Neuronal stem cell (in vitro differentiated cells): ENCODE measurements at places on chromosomes 12 and 14.

DNA sequence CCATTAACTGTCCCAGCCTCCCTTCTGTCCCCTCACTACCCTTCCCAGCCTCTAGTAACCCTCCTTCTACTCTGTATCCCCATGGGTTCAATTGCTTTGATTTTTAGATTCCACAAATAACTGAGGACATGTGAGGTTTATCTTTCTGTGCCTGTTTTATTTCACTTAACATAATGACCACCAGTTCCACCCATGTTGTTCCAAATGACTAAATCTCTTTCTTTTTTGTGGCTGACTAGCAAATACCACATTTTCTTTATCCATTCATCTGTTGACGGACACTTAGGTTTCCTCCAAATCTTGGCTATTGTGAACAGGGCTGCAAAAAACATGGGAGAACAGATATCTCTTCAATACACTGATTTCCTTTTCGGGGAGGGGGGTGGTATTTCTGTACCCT is 65.7 kb downstream of the PRKD1 start:
- no peaks in the 10 kb centered on the region for H3K27me3 ChIP-seq
- no peak for DNase-seq
- no peak overlapping the region for H3K27ac ChIP-seq
- H3K4me3 ChIP-seq, result no peak overlapping the region
- H3K4me1 ChIP-seq, result peaks cover 1% of the 10 kb centered on the region

DNA sequence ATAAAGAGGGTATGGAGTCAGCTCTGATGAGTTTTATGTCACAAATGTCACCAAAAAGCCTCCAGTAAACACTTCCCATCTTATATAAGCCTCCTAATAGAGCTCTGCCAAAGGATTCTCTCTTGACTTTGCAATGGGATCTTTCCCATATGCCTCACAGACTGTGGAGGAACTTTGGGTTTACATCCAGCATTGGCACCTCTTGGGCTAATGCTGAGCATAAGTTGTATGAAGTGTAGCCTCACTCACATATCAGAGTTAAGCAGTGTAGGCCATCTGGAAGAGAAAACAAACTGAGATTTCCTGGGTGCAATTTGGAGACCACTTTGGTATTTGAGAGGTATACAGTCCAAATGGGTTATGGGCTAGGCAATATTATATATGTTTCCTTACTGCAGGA is 24.9 kb downstream of the EGLN3 start:
- no peaks in the 10 kb centered on the region for H3K36me3 ChIP-seq
- H3K4me3 ChIP-seq, result no peak overlapping the region
- DNase-seq, result no peak
- no peaks in the 10 kb centered on the region for H3K4me1 ChIP-seq
- no peak overlapping the region for H3K27ac ChIP-seq

GRCh38 chr14:77580964-77581505 is 35.4 kb downstream of the SPTLC2 start:
- H3K27me3 ChIP-seq, result no peaks in the 10 kb centered on the region
- no peak for DNase-seq
- H3K4me3 ChIP-seq, result no peak overlapping the region
- H3K36me3 ChIP-seq, result peaks cover 11% of the 10 kb centered on the region
- peaks cover 3% of the 10 kb centered on the region for H3K4me1 ChIP-seq

- H3K36me3 ChIP-seq, result no peaks in the 10 kb centered on the region
- H3K4me3 ChIP-seq, result no peak overlapping the region
- H3K27ac ChIP-seq, result no peak overlapping the region
- no peak for DNase-seq
Measured at GRCh38 chr12:1841586-1842182, 21.3 kb downstream of the LRTM2 start.

GRCh38 chr12:63911341-63911740 is 66.8 kb downstream of the SRGAP1 start:
- H3K36me3 ChIP-seq, result no peaks in the 10 kb centered on the region
- H3K4me3 ChIP-seq, result no peak overlapping the region
- H3K27me3 ChIP-seq, result no peaks in the 10 kb centered on the region
- no peaks in the 10 kb centered on the region for H3K4me1 ChIP-seq
- no peak for DNase-seq
- H3K27ac ChIP-seq, result no peak overlapping the region

DNA sequence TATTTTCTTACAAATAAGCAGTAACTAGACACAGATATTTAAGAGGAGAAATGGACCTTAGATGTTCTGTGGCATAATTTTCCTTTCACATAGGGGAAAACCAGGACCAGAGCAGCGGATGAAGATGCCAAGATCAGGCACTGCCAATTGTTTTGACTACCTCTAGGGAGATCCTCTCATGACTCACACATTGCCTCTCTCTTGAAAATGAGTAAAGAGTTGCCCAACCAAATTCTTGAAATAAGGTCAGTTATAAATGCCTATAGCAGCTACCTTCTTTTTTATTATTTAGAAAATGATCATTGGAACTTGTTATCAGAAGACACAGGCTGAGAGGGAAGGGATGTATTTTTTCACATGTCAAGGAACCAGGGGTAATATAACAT is 263.4 kb upstream of the PLEKHG7 start:
- H3K27ac ChIP-seq, result no peak overlapping the region
- H3K4me1 ChIP-seq, result no peaks in the 10 kb centered on the region
- no peak overlapping the region for H3K4me3 ChIP-seq
- H3K27me3 ChIP-seq, result no peaks in the 10 kb centered on the region

- H3K4me1 ChIP-seq, result no peaks in the 10 kb centered on the region
- peak overlapping the region; percentile 69 for H3K4me3 ChIP-seq
- no peak overlapping the region for H3K27ac ChIP-seq
- DNase-seq, result no peak
- peaks cover 7% of the 10 kb centered on the region for H3K27me3 ChIP-seq
Measured at GRCh38 chr14:73623504-73624054, 11.3 kb downstream of the ACOT6 start.

DNA sequence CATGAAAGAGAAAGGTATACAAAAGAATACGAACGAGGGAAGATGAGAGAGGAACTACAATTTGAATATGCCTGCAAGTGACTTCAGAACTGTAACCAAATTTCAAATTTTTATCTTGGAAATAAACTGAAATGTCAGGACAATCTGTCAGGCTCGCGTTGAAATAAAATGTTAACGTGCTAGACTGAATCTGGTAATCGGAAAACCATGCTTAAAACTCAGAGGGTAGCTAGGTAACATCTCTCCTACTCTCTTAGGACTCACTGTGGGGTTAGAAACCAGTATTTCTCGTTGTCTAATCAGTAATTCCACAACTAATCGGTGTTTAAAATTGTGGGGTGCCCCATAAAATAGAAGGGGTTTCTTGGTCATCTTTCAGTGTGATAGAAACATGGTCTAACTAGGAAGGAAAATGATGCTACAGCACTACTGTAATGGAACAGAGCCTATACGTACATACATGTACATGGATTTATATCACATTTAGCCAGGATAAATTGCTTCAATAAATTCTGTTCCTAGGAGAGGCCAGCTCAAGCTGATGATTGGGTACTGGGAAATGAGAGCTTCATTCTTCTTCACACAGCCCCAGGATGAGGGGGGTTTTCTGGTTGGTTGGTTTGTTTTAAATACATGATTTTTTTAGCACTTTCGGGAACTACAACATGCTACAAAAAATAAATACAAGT is 23.9 kb downstream of the ATF7 start:
- H3K27me3 ChIP-seq, result no peaks in the 10 kb centered on the region
- no peaks in the 10 kb centered on the region for H3K4me1 ChIP-seq
- no peaks in the 10 kb centered on the region for H3K36me3 ChIP-seq
- H3K27ac ChIP-seq, result no peak overlapping the region
- no peak for DNase-seq
- H3K4me3 ChIP-seq, result no peak overlapping the region
